ENCODE measurements at places on chromosomes 16 and 17.

- no peak for DNase-seq
Observed at GRCh38 chr17:64494121-64494520, 2.7 kb downstream of the POLG2 start.

- no peak for DNase-seq
Observed at GRCh38 chr16:22370038-22370820, 4.2 kb downstream of the CDR2 start.

DNA sequence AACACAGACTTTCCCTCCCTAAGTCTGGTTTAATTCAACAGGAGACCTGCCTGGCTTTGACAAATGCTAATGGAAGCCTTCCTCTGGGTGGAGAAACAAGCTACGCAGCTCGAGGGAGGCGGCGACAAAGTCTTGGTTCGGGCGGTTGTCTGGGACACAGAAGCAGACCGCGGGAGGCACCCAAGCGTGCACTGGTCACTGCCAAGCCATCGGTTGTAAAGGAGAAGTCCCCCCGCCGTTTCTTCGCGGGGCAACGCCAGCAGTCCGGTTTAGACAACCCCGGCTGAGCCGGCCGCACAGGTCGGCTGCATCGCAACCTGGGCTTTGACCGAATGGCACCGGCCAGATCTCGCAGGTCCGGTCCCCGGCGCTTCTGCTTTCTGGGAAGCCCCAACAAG, 586 bp downstream of the GLYR1 start:
- no peak for DNase-seq

- no peak for DNase-seq
Observed at GRCh38 chr17:38328620-38329019, 15.1 kb downstream of the GPR179 start.

GRCh38 chr16:11036868-11037410, 92.6 kb downstream of the CLEC16A start:
- DNase-seq, result no peak

DNA sequence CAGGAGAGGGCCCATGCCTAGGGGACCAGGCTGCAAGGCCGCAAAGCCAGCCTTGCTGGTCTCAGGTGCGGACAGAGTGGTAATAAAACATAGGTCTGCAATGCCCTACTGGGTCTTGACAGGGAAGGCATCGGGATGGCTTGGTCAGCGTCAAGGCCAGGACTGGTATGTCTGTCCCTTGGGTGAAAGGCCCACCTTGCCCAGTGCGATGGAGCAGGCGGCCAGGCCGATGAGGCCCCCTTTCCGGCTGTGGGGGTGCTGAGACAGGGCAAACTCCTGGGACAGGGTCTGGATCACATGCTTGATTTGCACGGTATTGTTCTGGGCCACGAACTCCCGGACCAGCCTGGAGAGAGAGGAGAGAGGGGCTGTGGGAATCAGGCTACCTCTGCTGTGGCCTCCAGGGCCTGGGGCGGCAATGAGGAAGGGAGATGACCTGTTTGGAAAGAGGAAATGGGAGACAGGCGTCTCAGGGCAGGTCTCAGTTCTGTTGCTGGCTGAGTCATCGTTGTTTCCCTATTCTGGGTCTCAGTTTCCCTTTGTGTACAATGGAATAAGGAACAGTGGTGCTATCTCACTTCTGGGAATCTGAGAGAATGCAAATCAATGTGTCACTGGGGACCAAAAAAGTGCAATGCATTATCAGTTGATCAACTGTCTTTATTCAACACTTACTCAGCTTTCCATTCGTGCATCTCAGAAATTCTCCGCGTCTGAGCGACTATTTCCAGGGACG, 14.8 kb downstream of the VAC14 start:
- DNase-seq, result no peak

DNA sequence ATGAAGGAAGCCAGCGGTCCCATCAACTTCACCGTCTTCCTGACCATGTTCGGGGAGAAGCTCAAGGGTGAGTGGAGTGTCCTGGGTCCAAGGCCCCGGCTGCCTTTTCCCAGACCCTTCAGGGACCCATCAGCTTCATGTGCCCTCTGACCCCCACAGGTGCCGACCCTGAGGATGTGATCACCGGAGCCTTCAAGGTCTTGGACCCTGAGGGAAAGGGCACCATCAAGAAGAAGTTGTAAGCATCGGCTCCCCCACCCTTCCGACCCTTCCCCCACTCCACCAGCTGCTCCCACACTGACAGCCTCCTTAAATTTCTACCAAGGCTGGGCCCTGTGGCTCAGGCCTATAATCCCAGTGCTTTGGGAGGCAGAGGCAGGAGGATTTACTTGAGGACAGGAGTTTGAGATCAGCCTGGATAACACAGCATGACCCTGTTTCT, 1.9 kb downstream of the MYL11 start:
- no peak for DNase-seq

DNA sequence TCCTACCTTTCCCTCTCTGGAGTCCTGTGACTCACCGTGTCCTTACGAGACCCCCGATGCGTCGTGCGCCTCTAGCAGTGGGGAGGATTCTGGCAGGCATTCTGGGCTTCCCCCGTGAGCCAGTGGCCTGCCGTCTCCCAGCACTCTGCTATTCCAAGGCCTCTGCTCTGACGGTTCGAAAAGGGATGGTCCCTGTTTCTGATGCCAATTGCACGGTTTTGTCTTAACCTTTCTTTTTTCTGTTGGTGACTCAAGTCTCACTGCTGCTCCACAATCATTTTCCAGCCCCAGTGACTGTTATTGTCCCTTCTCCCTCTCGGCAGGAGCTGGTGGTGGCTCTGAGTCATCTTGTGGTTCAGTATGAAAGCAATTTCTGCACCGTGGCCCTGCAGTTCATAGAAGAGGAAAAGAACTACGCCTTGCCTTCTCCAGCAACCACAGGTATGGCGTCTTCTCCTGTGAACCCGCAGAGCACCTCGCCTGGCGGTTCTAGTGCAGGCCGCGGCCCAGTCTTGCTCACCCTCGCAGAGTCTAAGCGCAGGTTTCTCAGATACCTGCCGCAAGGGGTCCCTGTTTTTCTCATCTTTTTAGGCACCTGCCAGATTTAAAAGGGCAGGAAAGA, 100.1 kb upstream of the CHMP6 start:
- DNase-seq, result peak; percentile 52

DNA sequence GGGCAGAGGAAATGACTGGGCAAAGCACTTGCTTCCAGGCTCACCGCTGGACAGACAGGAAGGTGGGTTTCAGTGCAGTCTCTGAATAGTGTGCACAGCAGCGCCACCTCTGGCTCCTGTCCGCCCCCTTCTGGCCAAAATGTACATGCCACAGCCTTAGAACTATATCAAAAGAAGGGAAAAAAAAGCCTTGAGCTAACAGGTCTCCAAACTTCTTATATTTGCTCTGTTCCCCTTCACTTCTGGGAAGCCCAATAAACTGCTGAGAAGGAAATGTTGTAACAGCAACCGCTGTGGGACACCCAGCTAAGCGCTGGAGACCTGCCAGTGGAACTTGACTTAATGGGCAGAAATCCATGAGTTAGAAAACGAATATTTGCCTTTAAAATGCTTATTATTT, 17.5 kb downstream of the COG7 start:
- DNase-seq, result no peak

DNA sequence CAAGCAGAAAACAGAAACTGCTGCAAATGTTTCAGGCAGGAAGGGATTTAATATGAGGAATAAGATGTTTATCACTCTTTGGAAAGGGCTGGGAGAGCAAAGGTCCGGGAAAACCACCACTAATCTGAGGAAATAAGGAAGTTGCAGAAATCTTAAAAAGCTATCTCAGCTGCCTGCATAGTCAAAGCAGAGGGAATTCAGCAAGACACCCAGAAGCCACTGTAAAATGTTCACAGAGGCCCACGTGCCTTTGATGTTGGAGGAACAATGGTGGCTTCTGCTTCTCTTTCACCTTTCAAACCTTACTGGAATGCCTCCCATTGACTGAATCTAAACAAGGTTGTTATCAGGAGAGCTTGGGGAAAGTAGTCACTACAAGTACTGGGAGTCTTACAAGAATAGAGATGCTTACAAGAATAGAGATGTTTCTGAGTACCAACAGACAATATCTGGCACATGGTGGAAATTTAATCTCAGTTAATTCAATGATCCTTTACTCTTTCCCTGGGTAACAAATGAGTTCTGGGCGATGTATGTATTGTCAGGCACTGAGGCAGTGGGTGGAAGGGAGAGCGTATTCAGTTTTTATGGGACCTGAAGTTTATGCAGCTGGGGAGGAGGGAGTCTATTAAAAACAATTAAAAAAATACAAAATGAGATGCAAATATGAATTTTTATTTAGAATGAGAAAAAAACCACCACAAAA, 56.1 kb upstream of the MED13 start:
- DNase-seq, result no peak

DNA sequence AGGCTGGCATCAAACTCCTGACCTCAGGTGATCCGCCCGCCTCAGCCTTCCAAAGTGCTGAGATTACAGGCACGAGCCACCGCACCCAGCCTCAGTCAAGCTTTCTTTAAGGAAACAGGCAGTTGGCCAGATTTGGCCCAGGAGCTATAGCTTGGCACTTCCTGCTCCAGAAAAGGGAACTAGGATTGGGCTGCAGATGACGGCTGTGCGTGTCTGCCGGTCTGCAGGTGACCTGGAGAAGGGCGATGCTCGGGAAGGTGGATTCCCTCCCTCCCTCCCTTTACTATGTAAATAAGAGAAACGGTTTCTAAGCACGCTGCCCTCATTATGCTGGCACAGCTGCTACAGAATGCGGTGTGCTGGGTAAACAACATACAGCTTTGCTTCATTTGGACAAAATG, 215.9 kb downstream of the RPTOR start:
- no peak for DNase-seq

DNA sequence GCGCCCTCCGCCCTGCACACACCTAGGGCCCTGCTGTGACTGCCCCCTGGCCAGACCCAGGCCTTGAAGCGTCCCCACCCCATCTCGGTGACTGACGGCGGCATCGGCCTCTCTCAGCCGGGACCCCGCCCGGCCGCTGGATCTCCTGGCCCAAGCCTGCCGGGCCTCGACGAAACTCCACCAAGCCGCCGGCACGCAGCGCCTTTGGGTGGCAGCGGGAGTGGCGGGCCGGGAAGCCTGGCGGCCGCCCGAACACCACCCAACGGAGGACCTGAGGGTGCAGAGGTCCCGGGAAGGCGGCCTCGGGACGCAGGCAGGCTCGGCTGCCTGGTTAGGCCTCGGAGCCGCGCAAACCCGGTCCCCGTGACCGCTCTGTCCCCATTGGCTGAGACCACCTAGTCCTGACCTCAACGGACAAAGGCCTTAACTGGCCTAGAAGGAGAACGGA, 12.0 kb upstream of the TMEM97 start:
- DNase-seq, result no peak

- DNase-seq, result no peak
Observed at GRCh38 chr17:66371561-66371960, 69.1 kb downstream of the PRKCA start.

DNA sequence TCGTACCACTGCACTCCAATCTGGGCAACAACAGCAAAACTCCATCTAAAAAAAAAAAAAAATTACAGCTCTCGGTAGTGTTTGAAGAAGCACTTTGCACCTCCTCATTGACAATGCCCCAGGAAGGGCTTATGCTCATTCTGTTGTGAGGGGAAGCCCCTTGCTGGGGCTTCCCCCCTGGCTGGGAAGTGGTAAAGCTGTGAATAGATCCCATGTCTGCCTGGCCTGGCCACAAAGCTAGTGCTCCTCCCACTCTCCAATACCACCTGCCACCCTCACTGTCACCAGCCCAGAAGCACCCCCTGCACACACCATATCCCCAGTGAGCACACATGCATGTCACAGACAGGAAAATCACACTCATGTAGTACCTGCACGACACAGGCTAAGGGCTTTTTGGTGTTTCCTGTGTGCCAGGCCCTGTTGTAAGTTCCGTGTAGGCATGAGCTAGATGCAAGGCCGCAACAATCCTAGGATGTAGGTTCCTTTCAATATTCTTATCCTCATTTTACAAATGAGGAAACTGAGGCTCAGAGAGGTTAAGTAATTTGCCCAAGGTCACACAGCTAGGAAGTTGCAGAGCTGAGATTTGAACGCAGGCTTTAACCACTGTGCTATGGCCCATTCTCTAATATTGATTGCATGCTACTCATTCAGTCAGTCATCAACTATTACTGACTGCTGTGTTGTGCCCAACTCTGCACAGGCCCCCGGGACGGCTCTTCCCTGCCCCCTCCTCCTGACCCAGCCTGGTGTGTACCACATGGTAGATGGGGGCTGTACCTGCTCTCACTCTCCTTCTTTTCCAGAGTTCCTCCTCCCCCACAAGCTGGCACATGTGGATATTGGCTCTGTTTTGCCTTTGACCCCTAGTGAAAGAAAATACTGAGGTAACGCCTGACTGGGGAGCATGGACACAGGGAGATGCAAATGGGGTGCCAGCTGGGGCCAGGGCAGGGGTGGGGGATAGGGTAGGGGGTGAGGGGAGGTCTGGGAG, 11.9 kb upstream of the COL1A1 start:
- no peak for DNase-seq

DNA sequence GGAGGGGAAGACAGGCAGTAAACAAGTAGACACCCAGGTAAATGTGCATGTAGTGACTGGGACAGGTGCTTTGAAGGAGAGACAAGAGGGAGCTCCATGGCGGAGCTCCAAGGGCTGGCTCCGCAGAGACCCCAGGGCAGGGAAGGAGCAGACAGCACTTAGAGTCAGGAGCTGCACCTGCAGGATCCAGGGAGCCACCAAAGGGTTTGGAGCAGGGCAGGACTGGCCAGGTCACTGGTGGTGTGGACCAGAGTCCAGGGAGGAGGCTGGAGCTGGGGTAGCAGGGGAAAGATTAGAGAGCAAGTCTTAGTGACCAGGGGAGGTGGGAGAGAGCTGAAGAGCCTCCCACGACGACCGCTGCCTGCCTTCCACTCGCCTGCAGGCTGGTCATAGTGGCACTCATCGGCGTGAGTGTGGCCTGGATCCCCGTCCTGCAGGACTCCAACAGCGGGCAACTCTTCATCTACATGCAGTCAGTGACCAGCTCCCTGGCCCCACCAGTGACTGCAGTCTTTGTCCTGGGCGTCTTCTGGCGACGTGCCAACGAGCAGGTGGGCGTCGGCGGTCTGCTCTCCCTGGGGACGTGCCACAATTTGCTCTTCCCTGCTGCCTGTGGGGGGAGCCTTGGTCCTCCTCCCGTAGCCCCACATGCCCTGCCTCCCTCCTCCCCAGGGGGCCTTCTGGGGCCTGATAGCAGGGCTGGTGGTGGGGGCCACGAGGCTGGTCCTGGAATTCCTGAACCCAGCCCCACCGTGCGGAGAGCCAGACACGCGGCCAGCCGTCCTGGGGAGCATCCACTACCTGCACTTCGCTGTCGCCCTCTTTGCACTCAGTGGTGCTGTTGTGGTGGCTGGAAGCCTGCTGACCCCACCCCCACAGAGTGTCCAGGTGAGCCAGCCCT, 14.7 kb upstream of the FAM83G start:
- DNase-seq, result no peak

DNA sequence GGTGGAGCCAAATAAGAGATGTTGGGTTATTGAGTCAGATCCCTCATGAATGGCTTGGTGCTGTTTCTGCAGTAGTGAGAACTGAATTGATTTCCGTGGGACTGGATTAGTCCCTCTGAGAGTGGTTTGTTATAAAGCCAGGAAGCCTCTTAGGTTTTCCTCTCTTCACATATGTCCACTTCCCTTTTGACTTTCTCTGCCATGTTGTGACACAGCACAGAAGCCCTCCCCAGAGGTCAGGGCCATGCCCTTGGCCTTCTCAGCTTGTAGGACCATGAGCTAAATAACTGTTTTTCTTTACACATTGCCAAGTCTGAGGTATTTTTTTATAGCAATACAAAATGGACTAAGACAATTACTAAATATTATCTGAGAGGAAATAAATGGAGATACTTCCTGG, 10.3 kb upstream of the HAPSTR1 start:
- no peak for DNase-seq

GRCh38 chr16:11742536-11743307, at the start of gene TXNDC11:
Gene TXNDC11 (minus strand): TSS chr16:11742857. CDS start chr16:11742730, 127 bp downstream.
- DNase-seq, result peak; percentile 98

GRCh38 chr17:73494950-73495349, 149.3 kb downstream of the SDK2 start:
- no peak for DNase-seq

- DNase-seq, result no peak
Observed at GRCh38 chr16:12211870-12212690, 235.5 kb downstream of the SNX29 start.

Data from occipital lobe (tissue), 3 donors.